ENCODE measurements at places on chromosomes 2 and 18. TPM values are rescaled to one million over a fixed set of nuclear protein-coding genes. Genes with fewer than 3 reads are reported as not detected.

- no peaks in the 10 kb centered on the region for H3K36me3 ChIP-seq
- peak overlapping the region; percentile 96 for H3K27ac ChIP-seq
- H3K4me3 ChIP-seq: peak overlapping the region; percentile 99
Measured at GRCh38 chr2:28895189-28895893, 874 bp downstream of the WDR43 start.

DNA sequence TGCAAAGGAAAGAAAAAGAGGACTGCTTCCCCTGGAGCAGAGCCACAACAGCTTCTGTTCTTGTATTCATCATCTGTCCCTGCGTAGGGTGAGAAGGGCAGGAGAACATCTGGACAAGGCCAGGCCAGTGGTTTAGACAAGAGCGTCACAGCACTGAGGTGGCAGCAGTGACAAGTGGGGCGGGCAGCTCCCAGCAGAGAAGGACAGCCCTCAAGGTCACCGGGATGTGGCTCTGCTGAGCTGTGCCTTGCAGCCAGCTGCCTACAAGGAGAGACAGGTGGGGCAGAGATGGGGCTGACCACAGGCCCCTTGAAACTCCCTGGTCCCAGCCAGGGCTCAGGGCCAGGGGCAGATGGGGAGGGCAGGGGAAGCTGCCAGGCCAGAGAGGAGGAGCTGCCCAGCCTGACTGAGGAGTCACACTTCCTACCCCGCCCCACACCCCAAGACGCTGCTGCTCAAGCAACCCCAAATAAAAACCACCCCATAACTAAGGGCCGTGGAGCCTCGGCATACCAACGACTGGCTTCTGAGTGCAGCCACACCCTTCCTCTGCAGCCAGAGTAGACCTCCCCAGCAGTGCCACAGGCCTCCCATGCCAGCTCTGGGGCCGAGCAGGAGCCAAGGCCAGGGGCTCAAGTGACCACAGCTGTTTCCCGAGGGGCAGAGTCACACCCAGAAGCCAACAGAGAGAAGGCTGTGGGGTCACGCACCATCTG lies 5.4 kb downstream of the RAB11FIP5 start:
- H3K27ac ChIP-seq: peak overlapping the region; percentile 40
- DNase-seq: no peak
- H3K36me3 ChIP-seq: no peaks in the 10 kb centered on the region
- H3K4me1 ChIP-seq: peaks cover 23% of the 10 kb centered on the region
- H3K4me3 ChIP-seq: peak overlapping the region; percentile 55
- H3K27me3 ChIP-seq: peaks cover 5% of the 10 kb centered on the region

DNA sequence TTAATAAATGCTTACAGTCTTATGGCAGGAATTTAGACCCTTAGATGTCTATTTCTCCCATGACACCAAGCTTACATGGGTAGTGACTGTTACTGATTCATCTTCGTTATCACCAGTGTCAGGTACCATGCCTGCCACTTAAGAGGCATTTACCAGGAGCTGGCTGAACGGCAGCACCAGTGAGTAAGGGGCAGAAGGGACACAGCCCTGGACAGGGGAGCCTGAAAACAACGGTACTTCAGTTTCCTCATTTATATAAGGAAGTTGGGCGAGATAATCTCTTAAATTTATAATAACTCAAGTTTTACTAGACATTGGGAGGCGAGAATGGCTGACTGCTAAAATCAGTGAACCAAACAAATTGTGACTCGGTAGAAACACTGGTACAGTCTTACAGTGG lies 1.2 kb downstream of the COA5 start:
- H3K4me3 ChIP-seq: peak overlapping the region; percentile 91
- peaks cover 9% of the 10 kb centered on the region for H3K27me3 ChIP-seq
- peaks cover 18% of the 10 kb centered on the region for H3K4me1 ChIP-seq

GRCh38 chr18:45019469-45019868 lies 338.8 kb downstream of the SETBP1 start:
- H3K4me1 ChIP-seq: peaks cover 23% of the 10 kb centered on the region
- H3K27ac ChIP-seq: no peak overlapping the region
- peaks cover 2% of the 10 kb centered on the region for H3K27me3 ChIP-seq
- no peak overlapping the region for H3K4me3 ChIP-seq
- H3K36me3 ChIP-seq: no peaks in the 10 kb centered on the region
- no peak for DNase-seq

SLC4A3 gene
- total RNA-seq: 24.4 TPM

KLHL41 gene
- total RNA-seq: not detected
